AG09309 (cell line): ENCODE measurements at places on chromosomes 7 and 10.

- no peak for DNase-seq
These were observed 47.1 kb downstream of the MKLN1 start for GRCh38 chr7:131374821-131375220.

DNA sequence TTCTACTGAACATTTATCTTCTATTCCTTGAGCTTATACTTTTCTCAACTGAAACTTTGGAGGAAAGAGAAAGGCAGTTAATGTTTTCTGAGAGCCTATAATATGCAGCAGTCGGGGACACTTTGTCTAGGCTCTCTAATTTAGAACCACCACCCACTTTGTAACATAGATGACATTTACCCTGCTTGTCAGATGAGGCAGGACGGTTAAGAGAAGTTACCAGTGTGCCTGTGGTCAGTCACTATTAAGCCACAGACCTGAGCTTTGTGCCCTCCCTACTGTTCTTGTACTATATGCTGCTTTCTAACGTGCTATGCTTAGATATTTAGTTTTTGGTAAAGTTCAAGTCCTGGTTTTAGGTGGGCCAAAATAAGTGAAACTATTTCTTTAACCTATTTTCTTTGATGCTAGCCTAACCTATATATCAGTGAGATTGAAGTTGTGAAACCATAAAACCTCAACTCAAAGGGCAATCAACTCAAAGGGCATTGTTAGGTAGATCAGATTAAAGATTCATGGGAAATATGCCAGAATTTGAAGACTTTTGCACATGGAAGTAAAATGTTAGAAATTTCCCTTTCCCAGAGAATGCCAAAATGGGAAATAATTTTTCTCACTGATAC is 156.5 kb upstream of the AGR3 start:
- no peak for DNase-seq

- DNase-seq, result no peak
These were observed 69.9 kb downstream of the CASD1 start for GRCh38 chr7:94579470-94579869.

DNA sequence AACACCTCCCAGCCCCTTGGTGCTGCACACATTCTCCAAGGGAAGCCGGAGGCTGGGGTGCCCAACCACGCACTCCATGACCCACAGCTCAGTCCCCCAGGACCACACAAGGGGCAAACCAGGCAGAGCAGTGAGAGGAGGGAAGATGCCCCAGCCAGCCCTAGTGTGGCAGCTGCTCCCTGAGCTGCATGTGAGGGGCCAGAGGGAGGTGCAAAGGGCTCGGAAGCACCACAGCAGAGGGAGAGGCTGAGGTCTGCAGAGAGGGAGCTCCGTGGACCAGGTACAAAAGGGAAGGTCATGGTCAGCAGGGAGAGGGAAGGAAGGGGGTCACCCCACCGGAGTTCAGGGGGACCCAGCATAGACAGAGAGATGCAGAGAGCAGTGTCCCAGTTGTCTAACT is 1.5 kb upstream of the CALML5 start:
- DNase-seq, result no peak

- no peak for DNase-seq
These were observed 191.8 kb upstream of the SEMA3C start for GRCh38 chr7:81110673-81111072.

- no peak for DNase-seq
These were observed 630 bp upstream of the VSTM4 start for GRCh38 chr10:49115796-49116508.
